ENCODE measurements at places on chromosomes 7 and 10.

- no peak for DNase-seq
Observed at GRCh38 chr10:124079864-124080263, 13.5 kb downstream of the CHST15 start.

GRCh38 chr7:22195397-22196172, 161.4 kb downstream of the RAPGEF5 start:
- DNase-seq: no peak

- no peak for DNase-seq
Observed at GRCh38 chr10:70418229-70418628, 14.3 kb downstream of the EIF4EBP2 start.

DNA sequence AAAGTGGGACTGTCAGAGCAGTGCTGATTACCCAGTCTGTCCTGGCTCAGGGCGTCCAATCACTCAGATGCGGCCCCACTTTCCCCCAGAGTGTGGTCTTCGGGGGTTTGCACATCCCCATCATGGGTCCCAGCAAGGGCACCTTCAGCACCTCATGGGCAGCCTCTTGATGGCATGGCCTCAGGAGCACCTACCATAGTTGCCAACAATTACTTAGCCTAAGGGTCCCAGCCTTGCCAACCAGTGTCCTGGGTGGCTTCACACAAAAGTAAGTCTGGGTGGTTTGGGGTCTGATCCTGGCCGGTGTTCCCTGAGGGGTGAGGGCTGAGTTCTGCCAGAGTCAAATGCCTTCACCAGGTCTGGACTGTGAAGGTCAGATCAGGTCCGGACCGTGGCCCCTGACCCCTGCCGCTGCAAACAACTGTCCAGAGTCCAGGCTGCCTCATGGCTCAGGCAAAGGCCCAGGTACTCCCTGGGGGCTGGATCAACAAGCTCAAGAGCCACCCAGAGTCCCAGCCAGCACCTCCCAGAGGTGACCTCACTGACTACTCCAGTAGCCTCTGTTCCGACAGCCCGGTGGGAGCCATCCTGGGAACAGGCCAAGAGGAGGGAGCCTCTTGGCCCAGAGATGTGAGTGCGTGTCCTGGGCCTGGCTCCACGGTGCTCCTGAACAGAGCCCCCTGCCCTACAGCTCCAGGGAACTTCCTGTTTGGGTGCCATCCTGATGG, 6.2 kb upstream of the MARVELD1 start:
- no peak for DNase-seq

DNA sequence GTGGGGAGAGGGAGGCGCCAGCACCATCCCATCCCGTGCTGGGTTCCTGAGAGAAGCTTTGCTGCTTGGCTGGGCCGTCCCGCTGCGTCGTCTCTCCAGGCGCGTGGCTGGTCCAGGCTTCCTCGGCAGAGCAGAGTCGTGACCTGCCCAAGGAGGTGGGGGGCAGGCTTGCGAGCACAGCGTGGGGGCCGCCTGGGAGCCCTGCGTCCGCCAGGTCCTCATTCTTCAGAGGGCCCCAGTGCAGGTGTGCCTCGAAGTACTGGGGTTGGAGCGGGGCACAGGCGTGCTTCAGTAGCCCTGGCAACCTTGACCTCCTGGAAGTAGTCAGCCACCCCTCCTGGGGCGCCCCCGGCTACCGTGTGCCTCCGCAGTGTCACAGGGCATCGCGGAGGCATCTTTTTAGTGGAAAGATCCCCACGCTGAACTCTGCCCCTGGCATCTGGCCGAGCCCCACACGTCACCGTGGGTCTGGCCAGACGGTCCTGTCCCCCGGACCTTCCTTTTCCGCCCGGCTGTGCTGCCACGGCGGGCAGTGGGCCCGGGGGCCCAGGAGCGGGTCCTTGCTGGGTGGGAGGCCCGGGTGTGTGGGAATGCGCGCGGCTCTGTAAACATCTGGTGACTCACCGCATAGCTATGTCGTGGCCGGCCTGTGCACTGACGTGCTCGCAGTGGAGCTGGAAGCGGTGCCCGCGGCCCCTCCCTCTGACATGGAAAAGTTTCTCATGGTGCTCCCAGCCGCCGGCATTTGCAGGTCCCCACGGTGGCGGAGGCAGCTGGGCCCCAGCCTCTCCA, 6.4 kb downstream of the MAFK start:
- no peak for DNase-seq

DNA sequence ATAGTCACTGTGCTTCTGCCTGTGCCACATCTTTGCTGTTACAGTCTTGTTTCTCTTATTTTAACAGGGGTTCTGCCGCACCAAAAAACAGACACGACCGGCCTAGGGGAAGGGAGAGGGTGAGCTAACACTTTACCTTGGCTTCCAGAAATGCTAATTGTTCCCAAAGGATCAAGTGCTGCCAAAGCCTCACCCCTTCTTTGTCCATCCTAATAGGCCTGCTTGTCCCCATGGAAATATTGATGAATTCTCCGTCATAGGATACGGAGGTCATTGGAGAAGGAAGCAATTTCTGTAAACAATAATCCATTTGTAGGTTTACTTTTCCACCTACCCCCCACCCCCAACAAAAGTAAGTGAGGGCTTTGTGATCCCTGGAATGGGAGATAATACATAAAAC, 567.3 kb downstream of the KCNMA1 start:
- no peak for DNase-seq

DNA sequence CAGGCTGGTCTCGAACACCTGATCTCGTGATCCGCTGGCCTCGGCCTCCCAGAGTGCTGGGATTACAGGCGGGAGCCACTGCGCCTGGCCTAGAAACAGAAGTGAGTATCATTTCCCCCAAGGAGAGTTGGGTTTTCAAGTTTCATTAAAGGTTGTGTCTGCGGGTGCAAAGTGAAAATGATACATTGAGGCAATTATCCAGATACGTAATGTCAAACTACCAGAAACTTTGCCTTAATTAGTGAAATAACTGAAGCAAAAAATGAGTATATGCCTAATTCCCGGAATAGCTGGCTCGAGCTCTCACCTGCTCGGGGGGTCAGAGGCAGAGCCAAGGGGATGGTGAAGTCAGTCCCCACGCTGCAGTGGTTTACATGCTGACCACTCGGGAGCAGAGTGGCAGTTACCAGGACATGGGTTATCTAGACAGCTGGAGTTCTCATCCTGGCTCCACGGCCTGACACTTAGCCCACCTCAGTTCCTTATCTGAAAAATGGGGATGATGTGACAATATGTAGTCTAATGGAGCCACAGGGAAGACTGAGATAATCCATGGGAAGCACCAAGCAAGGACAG, 25.5 kb downstream of the CHST15 start:
- DNase-seq: no peak

DNA sequence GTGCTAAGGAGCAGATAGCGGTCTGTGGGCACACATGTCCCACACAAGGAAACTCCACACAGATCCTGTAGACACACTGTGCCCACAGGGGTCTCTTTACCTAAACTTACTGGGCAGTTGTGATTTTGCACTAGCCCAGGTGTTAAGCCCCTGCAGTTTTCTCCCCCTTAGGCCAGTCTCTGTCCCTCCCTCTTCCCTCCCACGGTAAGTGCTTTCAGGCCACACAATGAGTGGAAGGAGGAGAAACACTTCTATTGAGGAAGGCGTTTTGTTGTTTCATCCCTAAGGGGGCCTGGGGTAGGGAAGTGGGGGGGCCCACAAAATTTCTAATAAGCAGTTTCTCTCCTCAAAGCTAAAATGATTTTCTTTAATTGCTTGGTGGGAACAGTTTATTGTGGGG, 51.4 kb downstream of the FBXW4 start:
- no peak for DNase-seq

GRCh38 chr10:81200801-81201200, 663.1 kb downstream of the SH2D4B start:
- DNase-seq: no peak

- DNase-seq: no peak
Observed at GRCh38 chr10:50653142-50653541, 29.4 kb upstream of the SGMS1 start.

DNA sequence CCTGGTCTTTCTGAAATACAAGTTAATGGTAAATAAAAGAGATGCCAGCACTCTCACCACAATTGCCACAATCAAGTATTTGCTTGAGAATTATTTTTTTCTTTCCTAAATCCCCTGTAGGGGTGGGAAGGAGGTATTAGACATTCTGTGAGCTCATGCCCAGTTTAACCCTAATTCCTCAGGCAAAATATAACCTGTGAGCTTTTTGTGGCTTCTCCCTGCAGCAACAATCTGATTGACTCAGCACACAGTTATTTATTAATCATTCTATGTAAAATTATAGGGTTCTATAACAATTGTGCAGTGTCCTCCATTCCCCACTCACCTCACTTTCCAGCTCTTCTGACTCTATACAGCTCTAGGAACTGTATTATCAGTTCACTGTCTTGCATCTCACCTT, 66.3 kb downstream of the GLI3 start:
- DNase-seq: no peak

GRCh38 chr10:78688230-78688900, 380.4 kb upstream of the ZMIZ1 start:
- no peak for DNase-seq

DNA sequence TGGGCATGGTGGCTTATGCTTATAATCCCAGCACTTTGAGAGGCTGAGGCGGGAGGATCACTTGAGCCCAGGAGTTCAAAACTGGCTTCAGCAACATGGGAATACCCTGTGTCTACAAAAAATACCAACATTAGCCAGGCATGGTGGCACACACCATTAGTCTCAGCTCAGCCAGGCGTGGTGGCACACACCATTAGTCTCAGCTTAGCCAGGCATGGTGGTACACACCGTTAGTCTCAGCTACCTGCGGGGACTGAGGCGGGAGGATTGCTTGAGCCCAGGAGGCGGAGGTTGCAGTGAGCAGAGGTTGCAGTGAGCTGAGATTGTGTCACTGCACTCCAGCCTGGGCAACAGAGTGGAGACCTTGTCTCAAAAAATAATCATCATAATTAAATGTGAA, 9.0 kb downstream of the LRRC27 start:
- DNase-seq: no peak

GRCh38 chr10:84401854-84402611, 73.6 kb downstream of the CCSER2 start:
- no peak for DNase-seq

- no peak for DNase-seq
Observed at GRCh38 chr10:49652421-49653272, 26.8 kb upstream of the C10orf53 start.

DNA sequence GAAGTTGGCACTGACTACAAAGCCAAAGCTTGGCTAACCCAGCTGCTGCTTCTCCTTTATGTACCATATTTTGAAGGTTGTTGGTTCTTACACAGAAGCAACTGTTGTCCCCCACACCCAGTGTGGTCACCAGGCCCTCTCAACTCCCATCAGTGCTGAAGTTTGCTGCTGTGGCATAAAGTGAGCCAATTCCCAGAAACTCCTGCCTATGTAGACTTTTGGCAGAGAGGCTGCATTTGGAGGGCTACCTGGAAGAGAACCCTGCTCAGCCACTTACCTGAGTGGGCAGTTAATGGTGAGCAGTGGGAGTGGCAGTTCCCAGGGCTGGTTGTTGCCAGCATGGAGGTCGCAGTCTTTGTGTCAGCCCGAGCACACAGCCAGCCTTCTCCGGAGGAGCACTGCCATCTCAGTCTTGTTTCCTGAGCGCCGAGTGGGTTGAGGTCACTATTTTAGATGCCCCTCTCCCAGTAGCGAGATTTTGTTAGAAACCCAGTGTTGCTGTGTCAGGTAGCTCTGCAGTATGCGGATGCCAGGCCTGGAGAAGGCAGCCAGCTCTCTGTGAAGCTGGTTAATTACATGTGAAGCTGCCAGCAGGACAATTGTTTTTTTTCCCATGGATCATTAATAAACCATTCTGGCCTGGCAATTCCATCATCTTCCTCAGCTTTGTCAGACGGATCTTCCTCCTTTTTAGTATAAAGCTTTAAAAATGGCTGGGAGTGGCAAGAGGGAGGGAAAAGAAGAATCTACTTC, 24.5 kb downstream of the LRRC4 start:
- DNase-seq: no peak

- DNase-seq: no peak
Observed at GRCh38 chr7:151018421-151019129, 5.7 kb downstream of the ATG9B start.

GRCh38 chr7:42575171-42575570, 336.7 kb downstream of the C7orf25 start:
- no peak for DNase-seq

GRCh38 chr7:91198371-91198770, 65.9 kb upstream of the FZD1 start:
- DNase-seq: no peak

DNA sequence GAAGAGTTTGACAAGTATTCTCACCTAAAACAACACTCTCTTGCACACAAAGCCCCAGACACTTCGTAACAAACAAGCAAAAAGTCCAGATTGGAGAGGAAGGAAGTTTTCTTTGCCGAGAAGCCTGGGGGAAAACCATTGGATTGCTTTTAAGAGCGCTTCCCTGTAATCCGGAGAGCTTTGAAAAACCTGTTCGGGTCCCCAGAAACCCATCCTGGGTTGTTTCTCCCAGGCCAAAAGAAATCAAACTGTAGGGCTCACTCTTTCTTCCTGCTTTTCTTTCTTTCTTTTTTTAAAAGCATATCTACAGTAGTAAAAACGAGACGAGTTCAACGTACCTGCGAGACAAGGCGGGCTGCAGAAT, 655 bp downstream of the SP8 start:
- DNase-seq: no peak

GRCh38 chr10:131214521-131215244, 96.8 kb downstream of the TCERG1L start:
- DNase-seq: no peak

- DNase-seq: no peak
Observed at GRCh38 chr7:30027740-30028215, 434 bp upstream of the PLEKHA8 start.

GRCh38 chr7:105387508-105388355, 989 bp downstream of the SRPK2 start:
- peak; percentile 42 for DNase-seq

GRCh38 chr7:74439541-74439940, 14.2 kb upstream of the GTF2IRD1 start:
- DNase-seq: no peak

DNA sequence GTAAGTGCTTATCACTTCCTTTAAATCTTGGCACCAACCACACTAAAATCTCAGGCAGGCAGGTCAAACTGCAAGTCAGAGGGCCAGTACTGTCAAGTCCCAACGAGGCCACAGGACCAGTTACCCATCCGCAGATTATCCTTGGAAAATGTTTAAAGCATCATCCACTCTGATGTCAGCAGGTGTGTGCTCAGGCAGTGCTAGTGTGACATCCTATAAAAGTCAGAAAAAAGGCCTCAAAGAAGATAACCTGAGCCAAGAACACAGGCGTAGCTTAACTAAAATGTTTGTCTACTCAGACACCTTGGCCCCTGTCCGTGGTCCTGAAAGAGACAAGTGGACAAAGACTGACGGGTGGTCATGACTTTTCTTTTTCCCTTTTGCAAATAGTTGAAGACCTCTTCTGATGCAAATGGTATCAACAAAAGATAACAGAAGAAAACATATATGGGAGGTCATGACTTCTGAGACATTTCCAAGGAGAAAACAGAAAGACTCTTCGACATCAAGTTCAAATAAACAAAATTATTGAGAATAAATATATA, 309.3 kb downstream of the KCNMA1 start:
- DNase-seq: no peak

- DNase-seq: no peak
Observed at GRCh38 chr10:122911889-122912484, 1.6 kb downstream of the FAM24A start.

Data from D721Med (cell line).